Foreskin keratinocyte (primary cell): ENCODE measurements at places on chromosomes 2 and 18.

- DNase-seq: no peak
Observed at GRCh38 chr18:10388373-10388772, 66.1 kb upstream of the APCDD1 start.

DNA sequence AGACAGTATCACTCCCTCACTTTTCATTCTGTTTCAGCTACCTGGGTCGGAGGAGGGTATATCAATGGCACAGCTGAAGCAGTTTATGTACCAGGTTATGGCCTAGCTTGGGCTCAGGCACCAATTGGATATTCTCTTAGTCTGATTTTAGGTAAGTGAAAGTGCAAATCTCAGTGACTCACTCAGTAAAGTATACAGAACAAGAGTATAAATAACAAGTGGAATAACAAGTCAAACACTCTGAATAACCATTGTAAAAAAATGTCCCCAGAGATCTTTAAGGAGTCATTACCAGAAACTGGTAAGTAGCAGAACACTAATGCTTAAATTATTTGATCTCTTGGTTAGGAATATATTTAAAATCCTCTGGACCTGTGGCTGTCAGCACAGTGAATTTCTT lies 5.7 kb downstream of the SLC5A7 start:
- DNase-seq: no peak

- no peak for DNase-seq
Observed at GRCh38 chr2:69493268-69493667, 56.0 kb upstream of the NFU1 start.

DNA sequence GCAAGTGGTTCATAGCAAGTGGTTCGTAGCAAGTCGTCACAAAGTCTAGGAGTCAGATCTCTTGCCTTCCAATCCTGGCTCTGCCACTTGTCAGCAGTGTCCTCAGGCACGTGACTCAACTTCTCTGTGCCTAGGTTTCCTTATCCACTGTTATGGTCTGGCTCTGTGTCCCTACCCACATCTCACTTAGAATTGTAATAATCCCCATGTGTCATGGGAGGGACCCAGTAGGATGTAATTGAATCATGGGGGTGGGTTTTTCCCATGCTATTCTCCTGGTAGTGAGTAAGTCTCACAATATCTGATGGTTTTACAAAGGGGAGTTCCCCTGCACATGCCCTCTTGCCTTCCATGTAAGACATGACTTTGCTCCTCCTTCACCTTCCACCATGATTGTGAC lies 51.8 kb upstream of the AP1S3 start:
- DNase-seq: no peak

DNA sequence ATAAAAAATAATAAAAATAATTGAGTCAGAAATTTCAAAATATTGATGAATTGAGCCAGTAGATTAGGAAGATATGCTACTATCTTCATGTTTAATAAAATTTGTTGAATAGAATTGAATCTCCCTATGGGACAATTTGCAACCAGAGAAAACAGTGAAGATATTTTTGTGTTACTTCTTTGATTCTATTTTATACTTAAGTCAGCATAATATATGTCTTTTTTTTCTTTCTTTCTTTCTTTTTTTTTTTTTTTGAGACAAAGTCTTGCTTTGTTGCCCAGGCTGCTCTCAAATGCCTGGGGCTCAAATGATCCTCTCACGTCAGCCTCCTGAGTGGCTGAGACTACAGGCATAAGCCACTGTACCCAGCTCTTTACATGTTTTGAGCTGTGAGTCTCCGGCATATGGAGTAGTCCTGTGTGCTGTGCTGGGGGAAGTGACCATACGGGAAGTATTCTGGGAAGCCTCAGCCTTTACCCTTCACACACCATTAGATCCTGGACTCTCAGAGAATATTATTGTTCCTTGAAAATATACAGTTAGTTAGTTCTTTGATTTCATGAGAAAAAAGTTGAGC lies 13.8 kb upstream of the IAH1 start:
- no peak for DNase-seq

- no peak for DNase-seq
Observed at GRCh38 chr2:211512806-211513205, 956.4 kb downstream of the CPS1 start.

- DNase-seq: no peak
Observed at GRCh38 chr2:34291076-34291475, 692.0 kb upstream of the FAM98A start.

GRCh38 chr18:79300413-79300812 lies 95.3 kb upstream of the NFATC1 start:
- no peak for DNase-seq

GRCh38 chr2:233124421-233125080 lies 64.4 kb downstream of the INPP5D start:
- no peak for DNase-seq

DNA sequence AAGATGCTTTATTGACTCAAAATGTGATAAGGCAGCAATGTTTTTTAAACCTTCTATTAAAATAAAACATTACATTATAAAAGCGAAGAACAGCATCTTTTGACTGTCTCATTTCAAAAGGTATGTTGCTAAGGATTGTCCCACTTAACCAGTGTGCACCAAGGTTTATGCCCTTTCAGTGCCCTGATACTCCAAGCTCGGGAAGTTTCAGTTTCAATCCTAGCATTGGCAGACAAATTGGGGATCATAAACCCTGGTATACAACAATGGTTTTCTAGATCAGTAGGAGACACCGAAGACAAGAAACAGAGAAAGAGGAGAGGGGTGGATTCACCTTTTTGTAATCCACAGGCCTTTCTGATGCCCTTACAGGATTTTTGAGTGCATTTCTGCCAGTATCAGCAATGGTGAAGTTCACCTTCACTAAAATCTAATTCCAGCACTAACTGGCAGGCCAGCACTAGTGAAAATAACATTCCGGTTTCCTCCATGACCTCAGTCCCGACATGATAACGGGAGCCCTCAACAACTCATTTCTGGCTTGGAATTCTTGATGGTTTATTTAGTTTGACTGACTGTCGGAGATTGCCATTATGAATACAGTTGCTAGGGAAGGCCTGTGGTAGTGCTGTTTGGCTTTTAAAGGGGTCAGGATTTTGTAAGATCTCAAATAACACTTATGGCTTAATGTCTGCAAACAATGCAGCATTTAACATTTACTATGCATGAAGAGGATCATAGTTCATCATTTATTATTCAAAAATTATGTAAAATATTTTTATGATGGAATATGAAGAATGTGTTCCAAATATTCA lies 33.3 kb upstream of the FIGN start:
- DNase-seq: no peak

DNA sequence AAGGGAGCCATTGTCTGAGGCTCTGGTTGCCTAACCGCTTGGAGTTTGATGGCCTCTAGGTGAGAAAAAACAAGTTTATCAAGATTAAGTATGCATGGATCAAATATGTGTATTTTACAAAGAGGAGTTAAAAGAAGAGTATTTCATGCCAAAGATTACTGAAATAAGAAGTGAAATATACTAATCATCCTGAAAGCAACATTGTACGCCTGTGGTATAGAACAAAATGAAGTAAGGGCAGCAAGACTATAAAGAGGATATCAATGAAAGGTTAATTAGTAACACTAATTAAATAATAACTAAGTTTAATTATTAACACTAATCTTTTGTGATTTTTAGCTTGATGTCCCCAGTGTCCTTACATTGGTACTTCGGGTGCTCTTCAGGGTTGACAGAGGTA lies 276.7 kb downstream of the CALCRL start:
- DNase-seq: no peak

GRCh38 chr18:26089293-26090129 lies 902 bp downstream of the SS18 start:
- no peak for DNase-seq

GRCh38 chr2:69032336-69032735 lies 19.4 kb downstream of the ANTXR1 start:
- no peak for DNase-seq

DNA sequence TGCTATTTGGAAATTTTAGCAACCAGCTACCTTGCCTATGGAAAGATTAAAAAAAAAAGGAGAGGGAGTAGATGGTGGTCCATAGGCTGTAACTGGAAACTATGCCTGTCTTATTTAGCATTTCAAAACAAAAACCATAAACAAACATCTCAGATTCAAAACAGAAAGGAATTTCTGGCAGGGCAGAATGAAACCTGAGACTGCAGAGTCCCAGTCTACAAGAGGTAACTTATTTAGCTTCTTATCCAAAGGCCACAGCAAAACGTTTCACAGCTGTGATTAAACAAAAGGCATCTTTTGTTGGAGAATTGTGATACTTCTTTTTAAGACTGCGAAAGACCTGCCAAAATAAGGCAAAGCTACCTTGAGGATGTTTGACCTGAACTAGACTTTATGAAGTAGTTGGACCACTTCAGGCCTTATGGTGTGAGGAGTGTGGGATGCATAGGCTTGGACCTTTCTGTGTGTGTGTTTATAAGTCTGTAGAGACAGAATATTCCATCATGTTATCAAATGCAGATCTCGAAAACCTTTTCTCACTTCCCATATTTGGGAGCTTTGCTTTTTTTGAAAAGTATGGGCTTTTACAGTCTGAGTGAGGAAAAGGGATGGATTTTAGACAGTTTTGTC lies 11.0 kb downstream of the CRIM1 start:
- DNase-seq: no peak

- no peak for DNase-seq
Observed at GRCh38 chr2:99554238-99554637, 64.4 kb upstream of the REV1 start.

GRCh38 chr2:27152796-27153464 lies 4.1 kb downstream of the TCF23 start:
- peak; percentile 61 for DNase-seq

- no peak for DNase-seq
Observed at GRCh38 chr2:106995556-106995955, 109.6 kb upstream of the ST6GAL2 start.

DNA sequence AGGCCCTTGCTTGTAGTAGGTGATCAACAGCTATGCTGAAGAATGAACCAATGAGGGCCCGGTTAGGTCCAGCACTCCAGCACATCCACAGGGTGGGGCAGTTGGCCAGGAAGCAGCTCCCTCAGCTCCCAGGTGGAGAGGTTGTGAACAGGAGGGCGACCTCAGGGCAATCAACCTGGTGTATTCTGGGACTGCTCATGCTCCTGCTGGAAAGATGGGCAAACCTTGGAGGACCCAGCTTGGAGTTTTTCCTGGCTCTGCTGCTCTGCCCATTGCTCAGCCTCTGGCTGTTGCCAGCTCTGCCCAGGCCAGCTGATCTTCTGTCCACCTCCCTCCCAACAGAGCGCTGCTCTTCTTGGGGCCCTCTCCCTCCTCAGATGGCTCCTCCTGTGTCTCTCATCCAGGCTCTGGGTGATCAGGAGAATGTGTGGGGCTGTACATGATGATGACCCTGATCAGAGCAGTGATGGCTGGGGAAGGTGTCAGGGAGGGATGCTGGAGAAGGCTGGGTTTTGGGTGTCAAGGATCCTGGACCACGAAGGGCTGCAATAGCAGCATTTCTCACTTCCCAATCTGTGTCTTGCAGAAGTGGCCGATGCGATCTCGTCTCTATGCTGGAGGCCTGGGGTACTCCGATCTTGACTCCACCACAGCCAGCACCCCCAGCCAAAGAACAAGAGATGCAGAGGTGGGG lies 3.4 kb downstream of the TCF23 start:
- peak; percentile 15 for DNase-seq

DNA sequence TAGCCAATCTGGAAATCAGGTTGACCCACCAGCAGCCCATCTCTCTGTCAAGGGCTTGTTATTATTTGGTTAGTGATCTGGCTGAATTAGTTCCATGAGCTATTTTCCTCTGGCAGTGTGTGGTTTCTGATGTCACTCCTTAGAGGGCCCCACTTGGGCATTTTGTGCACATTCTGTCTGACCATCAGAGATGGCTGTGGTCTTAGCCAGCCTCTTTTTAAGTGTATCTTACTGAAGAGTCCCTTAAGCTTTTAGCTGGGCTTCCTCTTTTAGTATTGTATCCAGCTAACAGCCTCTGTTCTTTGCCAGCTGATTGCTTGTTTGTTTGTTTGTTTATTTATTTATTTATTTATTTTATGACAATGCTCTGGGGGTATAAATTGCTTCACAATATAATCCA lies 951.1 kb upstream of the CNTNAP5 start:
- no peak for DNase-seq

DNA sequence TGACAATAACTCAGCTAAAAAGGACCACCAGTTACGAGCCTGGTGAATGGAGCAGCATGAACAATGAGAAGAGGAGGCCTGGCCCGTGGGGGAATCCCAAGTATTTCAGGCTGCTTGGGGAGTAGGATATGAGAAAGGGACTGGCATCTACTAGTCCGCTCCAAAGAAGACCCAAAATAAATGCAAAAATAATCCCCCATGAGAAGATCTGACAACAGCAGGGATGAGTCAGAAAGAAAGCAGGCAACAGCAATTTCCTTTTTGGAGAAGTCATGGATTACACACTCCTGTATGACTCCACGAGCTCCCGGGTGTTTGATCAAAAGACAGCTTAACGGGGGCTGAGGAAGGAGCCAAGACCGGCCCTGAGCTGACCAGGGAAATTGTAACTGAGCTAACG lies 111.4 kb downstream of the SOX11 start:
- peak; percentile 11 for DNase-seq

GRCh38 chr2:70403267-70404053 lies 101.6 kb upstream of the FAM136A start:
- DNase-seq: no peak

DNA sequence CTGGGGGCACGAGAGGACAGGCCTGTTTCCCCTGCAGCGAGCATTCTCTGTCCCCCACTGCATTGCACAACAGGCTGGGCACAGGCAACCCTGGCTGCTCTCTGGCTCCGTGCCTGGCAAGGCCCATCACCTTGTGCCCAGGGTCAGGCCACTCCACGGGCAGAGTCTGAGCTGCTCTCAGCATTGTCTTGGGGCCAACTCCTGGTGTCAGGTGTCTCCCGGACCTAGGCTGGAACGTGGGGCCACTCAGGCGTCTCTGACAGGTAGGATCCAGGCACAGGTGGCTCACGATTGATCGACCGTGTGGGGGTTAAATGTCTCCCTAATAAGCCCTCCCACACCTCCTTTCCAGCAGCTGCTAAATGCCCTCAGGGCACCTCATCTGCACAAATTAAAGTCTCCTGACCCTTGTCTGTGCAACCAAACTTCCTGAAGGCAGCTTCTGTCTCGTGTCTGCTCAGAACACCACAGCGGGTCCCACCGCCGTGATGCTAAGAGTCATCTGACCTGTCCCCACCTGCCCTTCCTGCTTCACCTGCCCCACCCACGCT lies 66.6 kb upstream of the GPC1 start:
- no peak for DNase-seq

- DNase-seq: peak; percentile 52
Observed at GRCh38 chr18:8707556-8708300, 2.4 kb downstream of the MTCL1 start.

- DNase-seq: no peak
Observed at GRCh38 chr2:85770369-85770768, 16.6 kb downstream of the ATOH8 start.
